ENCODE measurements at places on chromosomes 5 and 9.

- no peak for DNase-seq
These were observed 24.5 kb upstream of the FCN1 start for GRCh38 chr9:134942011-134942787.

DNA sequence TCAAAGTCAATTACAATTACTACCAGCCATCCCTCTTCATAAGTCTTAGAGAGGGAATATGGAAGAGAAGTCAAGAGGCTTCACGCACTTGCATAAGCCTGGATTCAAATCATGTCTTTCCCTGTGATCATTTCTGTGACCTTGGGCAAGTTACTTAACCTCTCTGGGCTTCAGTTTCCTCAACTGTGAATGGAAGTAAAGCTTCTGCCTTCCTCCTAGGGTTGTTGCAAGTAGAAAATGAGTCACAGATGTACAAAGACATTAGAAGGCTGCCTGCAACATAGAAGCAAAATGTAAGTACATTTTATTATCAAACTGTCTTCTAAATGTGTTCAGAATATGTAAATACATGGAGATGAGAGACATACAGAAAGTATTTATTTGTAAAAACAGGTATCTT is 42.3 kb upstream of the SEMA6A start:
- no peak for DNase-seq

DNA sequence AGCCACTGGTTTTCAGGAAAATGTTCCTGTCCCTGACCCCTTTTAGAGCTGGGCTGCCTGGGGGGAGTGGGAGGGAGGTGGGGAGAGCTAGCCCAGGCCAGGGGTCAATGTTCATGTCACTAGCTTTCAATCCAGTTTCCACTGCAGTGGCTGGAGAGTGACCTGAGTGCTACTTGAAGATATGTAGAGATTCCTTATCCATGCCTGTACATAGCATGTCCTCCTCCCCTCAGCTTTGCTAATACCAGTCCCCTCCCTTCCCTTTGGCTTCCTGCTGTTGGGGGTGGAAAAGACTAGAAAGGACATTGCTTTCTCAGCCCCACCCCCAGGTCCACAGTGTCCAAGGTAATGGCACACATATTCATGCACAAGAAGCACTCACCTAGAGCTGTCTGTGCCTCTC is 7.8 kb downstream of the DNAJB5 start:
- DNase-seq, result no peak

DNA sequence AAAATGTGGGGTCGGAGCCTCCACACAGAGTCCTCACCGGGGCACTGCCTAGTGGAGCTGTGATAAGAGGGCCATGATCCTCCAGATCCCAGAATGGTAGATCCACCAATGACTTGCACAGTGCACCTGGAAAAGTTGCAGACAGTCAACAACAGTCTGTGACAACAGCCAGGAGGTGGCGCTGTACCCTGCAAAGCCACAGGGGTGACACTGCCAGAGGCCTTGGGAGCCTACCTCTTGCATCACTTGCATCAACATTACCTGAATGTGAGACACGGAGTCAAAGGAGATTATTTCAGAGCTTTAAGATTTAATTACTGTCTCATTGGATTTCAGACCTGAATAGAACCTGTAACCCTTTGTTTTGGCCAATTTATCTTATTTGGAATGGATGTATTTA is 614.1 kb upstream of the CDH9 start:
- DNase-seq, result peak; percentile 39

DNA sequence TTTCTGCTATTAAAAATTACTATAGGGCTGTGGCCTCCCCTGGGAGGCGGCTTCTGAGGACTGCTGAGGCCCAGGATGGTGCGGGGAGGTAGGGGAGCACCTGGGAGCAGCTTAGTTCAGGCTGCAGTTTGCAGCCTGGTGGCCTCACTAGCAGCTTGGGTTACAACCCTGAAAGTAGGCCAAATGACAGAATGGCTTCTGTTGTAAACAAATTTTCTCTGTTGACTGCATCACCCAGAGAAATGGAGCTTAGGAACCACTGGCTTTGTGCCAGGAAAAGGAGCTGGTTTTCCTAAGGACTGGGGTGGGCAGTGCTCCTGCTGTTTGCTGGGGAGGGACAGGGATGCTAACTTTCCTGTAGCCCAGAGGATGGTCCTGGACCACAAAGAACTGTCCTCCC is 130.3 kb downstream of the ENTREP1 start:
- DNase-seq, result no peak

GRCh38 chr5:133967698-133968203 is 674 bp downstream of the C5orf15 start:
- DNase-seq, result no peak

- DNase-seq, result no peak
These were observed 31.9 kb downstream of the CCDC125 start for GRCh38 chr5:69300537-69301203.

DNA sequence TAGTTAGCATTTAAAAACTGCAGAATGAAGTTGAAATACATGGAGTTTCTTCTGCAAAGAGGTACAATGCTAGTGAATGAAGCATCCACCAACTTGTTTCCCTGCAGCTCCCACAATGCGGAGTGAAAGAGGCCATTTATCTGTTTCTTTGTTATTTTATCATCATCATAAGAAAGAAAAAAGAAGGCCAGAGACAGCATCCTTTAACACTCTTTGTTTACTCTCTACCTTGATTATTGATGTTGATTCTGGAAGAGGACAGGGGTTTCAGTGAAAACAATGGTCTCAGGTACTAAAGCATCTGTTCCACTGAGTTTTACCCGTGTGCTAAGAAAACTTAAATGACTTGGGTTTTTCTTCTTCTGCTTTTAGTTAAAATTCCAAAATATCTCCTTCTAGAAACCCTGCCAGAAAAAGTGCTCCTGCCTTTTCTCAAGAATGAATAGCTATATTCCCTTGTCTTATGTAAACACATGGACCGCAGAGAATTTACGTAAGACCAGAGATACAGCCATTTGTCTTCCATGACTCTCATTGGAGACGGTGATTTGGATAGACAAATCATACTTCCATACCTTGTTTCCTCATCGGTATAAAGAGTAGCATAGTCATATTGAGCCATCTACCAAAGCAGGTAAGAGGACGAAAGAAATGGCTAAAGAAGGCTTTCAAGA is 81.1 kb downstream of the EFNA5 start:
- no peak for DNase-seq

- DNase-seq, result no peak
These were observed 261.8 kb downstream of the ASTN2 start for GRCh38 chr9:117153021-117153420.

DNA sequence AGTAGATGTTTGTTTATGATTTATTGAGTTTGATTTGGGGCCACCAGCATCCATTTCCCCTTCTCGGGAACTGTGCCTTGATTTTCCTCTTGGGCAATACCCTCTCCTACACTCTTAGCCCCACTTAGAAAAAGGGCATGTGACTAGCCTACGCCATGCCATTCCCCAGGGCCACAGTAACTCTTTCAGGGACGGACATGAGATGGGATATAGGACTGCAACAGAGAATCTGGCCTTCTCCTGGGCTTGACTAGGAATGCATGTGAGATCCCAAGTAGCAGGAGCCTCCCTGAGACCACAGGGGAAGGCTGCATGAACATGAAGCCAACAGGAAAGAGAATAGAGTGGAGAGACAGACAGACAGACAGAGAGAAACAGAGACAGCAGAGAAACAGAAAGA is 30.7 kb upstream of the SPARC start:
- no peak for DNase-seq

GRCh38 chr9:89109666-89110065 is 69.0 kb downstream of the SHC3 start:
- no peak for DNase-seq

GRCh38 chr5:42779083-42779482 is 22.5 kb downstream of the CCDC152 start:
- no peak for DNase-seq

GRCh38 chr9:112700085-112700484 is 17.8 kb downstream of the INIP start:
- DNase-seq, result no peak

GRCh38 chr5:81854485-81854884 is 103.6 kb upstream of the SSBP2 start:
- no peak for DNase-seq

DNA sequence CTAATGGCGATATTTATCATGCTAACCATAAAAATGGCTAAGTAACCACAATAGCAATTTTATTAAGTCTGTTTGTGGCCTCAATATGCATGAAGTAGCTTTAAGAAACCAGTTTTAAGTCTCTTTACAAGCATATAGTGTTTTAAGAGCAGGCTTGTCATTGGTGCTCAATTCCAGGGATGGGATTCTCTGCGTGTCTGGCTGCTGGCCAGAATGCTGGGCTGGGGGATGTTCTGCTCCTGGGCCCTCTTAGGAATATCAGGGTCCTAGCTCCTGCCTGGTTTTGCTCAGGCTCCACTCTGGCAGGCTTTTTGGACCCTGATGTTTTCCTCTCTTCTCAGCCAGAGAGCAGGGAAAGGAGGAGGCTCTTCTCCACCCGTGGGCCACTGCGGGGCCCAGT is 127.2 kb downstream of the PDE8B start:
- no peak for DNase-seq

DNA sequence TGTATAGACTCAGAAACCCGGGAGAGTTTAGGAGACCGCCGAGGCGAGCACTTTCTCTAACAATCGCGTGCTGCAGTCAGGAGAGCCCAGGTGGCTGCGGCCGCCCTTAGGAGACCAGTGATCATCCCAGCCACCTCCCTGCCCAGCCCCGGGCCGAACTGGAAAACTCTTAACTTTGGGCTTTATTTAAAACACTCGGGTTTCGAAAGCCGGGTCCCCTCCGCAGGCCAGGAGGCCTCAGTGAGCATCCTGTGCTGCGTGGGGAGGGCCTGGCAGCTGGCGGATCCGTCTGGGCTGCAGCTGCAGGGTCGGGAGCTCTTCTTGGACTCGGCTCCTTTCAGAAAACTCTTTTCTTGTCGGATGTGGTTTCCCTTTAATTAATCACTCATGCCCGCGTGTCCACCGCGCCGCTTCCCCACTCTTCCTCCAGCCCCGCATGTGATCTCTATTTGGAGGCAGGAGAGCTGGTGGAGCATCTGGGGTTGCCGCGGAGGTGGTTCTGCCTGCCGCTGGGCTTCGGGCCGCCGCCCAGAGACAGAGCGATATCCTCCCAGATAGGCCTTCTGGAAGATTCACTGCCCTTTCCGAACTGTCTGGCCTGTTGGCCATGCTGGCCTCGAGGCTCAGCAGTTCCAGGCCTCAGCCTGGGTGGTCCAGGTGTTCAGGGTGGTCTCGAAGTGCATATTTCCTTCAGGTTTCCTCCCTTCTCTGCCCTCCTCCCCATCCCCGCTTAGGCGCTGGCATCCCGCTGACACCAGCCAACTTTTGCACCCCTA is 59.5 kb downstream of the TMEM174 start:
- no peak for DNase-seq

DNA sequence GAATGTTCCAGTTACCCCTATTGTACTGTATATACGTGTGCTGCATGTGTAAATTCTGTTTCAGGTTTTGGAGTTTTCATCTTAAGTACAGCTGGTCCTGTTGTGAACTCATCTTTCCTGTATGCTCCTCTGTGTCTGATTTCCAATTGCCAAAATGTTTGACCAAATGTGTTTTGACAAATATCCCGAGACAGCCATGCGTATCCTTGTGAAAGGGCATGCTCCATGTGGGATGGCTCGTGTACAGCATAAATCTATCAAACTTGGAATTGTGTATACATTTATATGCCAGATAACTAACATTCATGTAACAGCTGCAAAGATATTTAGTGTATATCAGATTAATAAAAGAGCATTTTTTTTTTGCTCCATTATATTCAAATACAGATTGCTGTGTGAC is 69.5 kb upstream of the IQGAP2 start:
- DNase-seq, result no peak

GRCh38 chr9:17269799-17270198 is 135.0 kb downstream of the CNTLN start:
- DNase-seq, result no peak

GRCh38 chr5:22245770-22246169 is 607.4 kb downstream of the CDH12 start:
- no peak for DNase-seq

DNA sequence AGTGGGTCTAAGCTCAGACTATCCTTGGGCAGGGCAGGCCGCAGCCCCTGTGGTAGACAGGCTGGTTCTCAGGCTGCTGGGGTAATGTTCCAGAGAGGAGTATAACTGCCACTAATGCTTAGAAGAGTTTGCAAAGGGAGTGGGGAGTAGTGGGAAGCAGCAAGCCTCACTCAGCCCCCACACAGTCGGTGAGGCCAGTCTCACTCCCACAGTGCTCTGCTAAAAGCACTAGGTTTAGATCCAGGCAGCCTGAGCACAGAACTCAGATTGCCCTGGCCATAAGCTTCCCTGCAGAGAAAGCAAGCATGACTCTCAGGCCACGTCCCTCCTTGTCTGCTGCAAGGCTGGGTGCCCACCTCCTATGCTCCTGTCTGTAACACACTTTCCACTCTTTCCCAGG is 69.4 kb upstream of the HCN1 start:
- no peak for DNase-seq

DNA sequence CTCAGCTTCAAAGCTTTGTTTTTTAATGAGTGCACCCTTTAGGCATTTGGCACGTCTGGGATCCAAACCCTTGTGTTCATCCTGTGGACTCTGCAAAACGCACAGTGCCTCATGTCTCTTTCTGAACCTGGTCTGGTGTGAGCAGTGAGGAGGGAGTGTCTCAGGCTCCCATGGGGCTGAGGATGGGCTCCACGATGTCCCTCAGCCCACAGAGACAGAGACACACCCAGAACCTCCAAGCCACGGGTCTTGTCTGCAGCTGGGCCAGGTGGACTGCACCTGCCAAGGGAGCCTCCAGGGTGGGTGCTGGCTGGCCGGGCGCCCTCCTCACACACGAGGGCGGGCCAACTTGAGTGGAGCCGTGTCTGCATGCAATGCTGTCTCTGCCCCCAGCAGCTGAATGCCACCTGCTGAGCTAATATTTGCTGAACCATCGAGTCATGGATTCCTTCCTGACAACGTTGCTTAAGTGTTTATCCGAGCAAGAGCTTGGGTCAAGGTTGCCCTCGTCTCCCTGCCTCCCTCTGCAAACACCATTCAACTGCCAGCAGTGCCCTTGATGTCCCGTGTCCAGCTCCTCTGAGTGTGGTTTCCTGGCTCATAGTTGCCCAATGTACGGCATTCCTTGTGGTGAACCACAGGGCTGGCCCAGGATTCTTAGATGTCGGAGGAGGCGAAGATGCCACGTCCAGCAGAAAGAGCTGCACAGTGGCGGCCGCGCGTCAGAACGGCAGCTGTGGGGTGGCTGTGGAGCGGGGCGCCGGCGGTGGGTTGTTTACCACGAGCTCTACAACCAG is 31.4 kb upstream of the LPCAT1 start:
- DNase-seq, result no peak
